DMS79 (cell line): ENCODE measurements at places on chromosomes 16 and 17.

DNA sequence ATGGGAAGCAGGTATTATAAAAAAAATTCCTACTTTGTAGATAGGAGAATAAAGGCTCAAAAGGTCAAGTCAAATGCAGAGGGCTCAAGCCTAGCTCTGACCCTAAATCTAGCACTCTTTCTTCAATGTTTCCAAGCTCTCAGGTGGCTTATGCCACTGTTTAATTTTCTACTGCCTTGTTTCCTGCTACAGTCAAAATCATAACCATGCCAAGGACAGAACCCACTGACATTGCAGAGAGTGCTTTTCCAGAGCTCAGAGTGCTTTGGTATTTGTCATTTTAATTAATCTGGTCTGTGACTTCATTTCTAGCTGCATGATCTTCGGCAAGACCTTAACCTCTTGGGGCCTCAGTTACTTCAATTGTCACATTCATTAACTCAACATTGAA, 344.7 kb downstream of the CA10 start:
- DNase-seq, result no peak

- no peak for DNase-seq
These were observed 176.5 kb upstream of the MON1B start for GRCh38 chr16:77014441-77014840.

GRCh38 chr17:49456183-49456965, 38.7 kb upstream of the NGFR start:
- no peak for DNase-seq

DNA sequence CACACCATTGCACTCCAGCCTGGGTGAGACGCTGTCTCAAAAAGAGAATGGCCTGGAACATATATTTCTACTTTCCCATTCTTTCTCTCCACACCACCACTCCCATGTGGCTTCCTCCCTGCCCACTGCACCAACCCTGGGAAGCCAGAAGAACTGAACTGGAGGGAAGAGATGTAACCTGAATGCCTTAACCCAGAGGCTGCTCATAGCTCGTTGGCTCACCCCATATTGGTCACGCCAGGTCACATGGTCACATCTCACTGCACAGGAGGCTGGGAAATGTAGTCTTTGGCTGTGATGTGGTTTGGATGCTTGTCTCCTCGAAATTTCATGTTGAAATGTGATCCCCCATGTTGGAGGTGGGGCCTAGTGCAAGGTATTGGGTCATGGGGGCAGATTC, 5.9 kb upstream of the DNAH17 start:
- DNase-seq, result no peak

GRCh38 chr17:28194382-28194781, 124.6 kb upstream of the TMEM97 start:
- no peak for DNase-seq
